ENCODE measurements at places on chromosomes 1 and 21.

DNA sequence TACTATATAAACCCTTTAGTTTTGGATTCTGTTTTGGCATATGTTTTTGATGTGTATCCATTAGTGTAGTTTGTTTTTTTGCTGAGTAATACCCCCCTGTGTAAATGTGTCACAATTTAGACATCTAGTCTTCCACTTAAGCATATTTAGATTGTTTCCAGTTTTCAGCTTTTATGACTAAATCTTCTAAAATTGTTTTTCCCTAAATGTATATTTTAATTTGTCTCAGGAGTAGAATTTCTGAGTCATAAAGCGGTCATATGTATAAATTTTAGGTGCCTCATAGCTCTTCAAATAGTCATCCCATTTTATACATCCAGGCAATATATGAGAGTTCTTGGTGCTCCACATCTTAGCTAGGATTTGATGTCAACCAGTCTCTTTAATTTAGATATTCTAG lies 1348.0 kb downstream of the MRPL39 start:
- DNase-seq, result no peak

DNA sequence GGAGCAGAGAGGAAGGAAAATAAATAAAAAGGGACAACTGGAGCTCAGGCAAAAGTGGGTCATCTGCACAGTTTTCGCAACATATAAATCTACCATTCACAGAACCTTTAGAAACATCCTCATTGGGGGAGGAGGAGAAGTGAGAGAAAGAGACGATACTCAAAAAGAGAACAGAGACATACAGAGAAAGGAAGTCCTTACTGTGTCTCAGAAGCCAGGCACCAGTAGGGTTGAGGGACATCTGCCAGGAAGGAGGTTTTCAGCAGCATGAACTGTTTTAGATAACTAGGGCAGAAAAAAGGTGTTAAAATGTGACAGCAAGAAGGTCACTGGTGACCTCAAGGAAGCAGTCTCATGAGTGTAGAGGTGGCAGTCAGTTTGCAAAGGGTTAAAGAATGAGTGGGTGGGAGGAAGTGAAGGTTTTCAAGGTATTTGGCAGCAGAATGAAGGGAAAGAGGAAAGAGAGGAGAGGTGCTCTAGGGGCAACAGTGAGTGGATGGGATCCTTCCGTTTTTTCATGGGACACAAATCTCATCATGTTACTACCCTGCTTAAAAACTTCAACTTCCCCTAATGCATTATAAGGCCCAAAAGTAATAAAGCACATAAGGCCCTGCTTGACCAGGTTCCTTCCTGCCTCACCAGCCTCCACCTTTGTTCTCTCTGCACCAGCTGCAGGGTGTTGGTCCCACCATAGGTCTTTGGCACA lies 9.5 kb downstream of the JAK1 start:
- no peak for DNase-seq

DNA sequence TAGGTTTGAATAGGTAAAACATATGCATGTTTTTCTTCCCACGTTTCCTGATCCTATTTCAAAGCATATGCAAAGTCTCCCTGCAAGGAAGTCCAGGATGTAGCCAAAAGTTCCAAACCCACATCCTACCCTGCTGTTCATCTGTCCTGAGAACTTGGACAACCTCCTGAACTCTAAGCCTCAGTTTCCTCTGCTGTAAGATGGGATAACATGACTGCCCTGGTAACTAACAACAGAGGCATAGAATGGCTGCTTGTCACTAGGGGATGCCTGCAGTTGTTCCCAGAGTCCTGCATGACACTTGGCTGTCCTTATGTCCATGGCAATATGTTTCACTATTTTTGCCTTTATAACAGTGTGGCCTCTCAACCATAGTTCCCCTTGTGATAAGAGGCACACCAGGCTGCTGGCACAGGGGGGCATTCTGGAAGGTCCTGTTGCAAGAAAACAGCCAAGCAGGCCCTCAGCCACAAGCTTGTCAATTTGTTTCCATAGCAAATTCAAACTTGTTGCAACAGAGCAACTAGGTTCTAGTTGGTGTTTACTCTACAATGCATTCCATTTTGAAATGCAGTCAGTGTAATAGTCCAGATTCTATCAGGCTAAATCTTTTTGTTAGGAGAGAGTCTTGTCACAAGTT lies 1.5 kb upstream of the HDGF start:
- DNase-seq, result peak; percentile 70

DNA sequence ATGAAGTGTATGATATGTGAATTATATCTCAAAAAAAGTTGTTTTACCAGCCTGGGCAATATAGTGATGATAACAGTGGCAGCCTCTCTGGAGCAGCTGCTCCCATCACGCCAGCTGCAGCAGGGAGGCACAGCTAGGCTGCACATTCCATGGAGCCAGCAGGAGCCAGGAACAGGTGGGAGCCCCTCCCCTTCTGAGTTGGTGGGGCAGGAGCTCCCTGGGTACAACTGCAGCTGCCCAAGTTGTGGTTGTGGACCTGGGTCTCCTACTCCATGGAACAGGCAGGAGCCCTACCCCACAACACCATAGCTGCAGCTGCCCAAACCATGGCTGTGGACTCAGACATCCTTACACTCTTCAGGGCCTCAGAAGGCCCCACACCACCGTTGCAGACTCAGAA lies 21.7 kb upstream of the FNBP1L start:
- DNase-seq, result no peak

GRCh38 chr1:205284420-205285144 lies 37.0 kb downstream of the NUAK2 start:
- peak; percentile 93 for DNase-seq

DNA sequence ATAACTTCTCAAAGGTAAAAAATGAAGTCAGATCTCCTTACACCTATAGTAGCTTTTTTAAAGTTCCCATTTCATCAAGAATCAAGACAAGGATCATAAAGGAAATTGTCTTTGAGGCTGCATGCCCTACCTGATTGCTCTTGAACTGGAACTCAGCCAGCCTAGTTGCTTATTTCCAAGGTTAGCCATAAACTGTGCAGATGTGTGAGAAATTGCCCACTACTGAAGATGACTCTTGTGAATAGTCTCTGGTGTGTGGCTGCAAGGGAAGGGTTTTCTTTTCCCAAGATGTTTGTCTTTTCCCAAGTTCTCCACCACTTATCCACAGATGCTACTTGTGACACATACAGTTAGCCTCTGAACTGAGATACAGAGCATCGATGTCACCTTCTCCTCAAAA lies 81.7 kb upstream of the DUSP10 start:
- DNase-seq, result no peak

- DNase-seq, result no peak
These were observed 63.0 kb upstream of the RGS7 start for GRCh38 chr1:241419986-241420385.

- DNase-seq, result no peak
These were observed 8.5 kb downstream of the EPHA2 start for GRCh38 chr1:16147156-16147926.

DNA sequence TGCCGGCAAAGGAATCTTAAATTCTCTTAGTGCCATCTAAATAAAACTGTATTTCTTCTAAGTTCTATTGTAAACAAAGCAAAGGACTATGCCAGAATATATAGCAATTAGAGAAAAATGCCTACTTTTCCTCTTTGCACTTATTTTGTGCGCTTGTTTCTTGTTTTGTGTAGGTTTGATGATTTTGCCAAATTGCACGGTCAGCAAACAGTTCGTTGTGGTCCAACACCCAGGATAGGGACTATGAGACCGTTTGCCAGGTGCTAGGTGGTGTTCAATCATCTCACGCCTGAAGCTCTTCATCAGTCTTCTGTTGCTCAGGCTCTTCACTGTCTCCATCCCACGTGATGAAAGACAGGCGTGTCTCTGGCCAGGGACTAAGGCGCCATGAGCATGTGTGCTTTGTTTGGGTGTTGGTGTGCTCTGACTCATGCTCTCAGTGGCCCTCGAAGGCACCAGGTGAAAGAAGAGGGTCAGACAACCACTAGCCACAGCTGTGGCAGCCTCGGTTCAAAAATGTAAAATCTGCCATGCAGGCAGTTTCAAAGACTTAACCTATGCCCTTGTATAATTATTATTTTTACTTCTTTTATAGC lies 36.9 kb upstream of the KCNE1 start:
- no peak for DNase-seq

GRCh38 chr21:35102488-35103371 lies 53.6 kb upstream of the RUNX1 start:
- peak; percentile 6 for DNase-seq

- no peak for DNase-seq
These were observed 438.9 kb downstream of the CAMTA1 start for GRCh38 chr1:7224081-7224534.

GRCh38 chr1:116329524-116330341 lies 43.3 kb upstream of the ATP1A1 start:
- DNase-seq, result peak; percentile 42

DNA sequence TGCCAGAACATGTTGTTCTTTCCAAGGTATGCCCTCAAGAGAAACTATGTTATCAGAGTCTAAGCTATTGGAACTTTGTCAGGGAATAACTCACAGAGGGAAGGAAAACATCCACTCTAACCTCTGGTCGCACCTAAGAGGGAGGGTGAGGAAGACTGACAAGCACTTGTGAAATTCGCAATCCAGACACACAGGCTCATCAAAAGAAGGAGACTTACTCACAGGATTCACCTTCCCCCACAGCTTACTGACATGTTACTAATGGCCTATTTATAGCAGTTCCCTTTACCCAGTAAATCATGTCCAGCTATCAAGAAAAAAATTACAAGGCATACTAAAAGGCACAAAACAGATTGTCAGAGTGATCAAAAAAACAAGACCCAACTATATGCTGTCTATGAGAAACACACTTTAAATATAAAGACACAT lies 36.9 kb downstream of the WDR64 start:
- no peak for DNase-seq

- DNase-seq, result no peak
These were observed 104.9 kb downstream of the CRYAA start for GRCh38 chr21:43273708-43274021.

GRCh38 chr1:185091480-185091879 lies 46.1 kb downstream of the RNF2 start:
- DNase-seq, result no peak

DNA sequence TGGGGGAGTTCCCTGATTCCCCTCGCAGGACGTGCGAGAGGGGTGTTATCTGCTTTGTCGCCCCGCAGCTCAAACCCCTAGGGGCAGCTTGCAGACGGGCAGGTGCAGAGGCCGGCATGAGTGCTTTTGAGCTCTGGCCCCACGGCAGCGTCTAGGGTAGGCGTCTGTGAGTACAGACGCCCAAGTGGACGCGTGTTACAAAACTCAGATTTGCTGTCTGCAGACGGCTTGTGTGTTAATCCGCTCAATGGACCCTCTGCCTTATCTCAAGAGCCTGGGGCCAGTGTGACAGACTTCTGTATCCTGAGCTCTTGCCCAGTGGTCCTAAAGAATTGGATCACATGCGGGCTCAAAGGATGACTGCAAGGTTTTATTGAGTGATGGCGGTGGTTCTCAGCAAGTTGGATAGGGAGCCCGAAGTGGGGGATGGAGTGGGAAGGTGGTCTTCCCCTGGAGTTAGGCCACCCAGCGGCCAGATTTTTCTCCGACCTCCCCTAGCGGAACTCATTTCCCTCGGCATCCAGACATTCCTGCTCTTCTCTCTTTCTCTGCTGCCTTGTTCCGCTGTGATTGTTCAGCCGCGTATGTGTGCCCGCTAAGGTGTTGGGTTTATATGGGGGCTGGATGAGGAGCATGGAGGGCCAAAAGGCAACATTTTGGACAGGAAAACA lies 9.4 kb downstream of the CFHR4 start:
- DNase-seq, result peak; percentile 7

GRCh38 chr21:42474043-42474831 lies 21.8 kb downstream of the RSPH1 start:
- DNase-seq, result no peak

GRCh38 chr1:41810446-41810845 lies 108.3 kb downstream of the HIVEP3 start:
- no peak for DNase-seq

GRCh38 chr1:35044431-35044830 lies 12.7 kb upstream of the ZMYM6 start:
- DNase-seq, result no peak

DNA sequence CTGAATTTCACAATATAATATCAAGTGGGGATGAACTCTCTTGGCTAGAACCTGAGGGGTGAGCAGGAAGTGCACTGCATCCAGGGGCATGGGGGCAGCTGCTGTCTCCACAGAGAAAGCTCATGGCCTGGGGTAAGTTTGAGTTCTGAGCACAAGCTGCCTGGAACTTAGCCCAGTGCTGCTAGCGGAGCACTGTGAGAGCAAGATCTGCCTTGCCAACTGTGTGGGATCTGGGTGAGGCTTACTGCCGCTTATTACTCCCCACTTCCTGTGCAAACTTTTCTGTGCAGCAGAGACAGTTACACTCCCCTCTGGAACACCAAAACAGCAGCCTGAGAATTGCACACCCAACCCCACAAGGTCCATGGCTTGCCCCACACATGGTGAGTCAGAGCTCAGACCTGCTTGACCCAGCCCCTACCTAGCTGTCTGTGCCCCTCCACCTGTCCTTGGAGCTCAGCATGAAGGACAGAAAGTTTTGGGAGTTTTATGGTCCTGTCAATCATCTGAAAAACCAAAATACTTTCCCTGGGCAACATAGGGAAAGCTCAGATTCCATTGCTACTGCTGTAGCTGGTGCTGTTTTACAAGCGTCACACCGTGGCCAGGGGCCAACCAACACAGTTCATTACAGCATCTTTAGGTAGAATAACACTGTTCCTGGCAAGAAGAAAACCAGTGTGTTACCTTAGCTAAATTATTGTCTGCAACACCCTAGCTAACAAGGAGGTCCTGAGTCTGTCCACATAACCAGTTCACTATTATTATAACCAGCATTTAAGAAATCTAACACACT lies 762.1 kb upstream of the NEGR1 start:
- no peak for DNase-seq

- peak; percentile 55 for DNase-seq
These were observed 41.5 kb downstream of the KIAA1614 start for GRCh38 chr1:180954005-180954800.

DNA sequence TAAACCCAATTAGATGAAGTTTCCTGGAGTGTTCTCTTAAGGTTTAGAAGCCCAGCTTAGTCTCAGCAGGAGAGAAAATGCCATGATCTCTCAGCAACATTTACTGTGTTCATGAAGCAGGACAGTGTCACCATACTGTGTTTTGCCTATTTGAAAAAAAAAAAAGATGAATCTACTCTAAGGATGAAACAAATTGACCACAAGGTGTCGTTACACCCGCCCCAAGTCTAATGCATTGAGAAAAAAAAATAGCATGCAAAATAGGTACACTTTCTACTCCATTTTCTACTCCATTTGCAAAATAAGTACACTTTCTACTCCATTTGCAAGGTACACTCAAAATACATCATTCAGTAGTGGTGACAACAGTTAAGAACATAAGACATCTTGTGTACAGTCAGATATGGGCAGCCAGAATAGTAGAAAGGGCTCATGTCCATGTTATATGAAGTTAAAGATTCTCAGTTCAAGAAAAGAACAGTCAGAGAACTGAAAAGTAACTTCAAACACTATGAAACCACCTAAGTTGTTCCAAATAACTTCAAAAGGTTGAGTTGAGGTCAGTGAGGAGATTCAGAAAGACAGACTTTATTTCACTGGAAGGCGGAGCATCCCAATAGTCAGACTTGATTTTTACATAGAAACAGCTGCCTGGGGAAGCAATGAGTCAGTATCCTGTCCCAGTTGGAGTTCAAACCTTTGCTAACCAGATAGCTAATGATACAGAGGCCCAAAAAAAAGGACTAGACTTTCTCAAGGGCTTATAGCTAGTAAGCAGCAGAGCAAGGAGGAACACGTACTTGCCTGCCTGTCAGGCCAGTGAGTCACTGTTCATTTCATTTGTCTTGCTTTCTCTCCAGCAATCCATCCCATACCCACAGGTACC lies 13.3 kb downstream of the PLPPR5 start:
- no peak for DNase-seq

- no peak for DNase-seq
These were observed 31.5 kb downstream of the FGGY start for GRCh38 chr1:59328353-59328752.

- DNase-seq, result no peak
These were observed 2.5 kb downstream of the TFF3 start for GRCh38 chr21:42312626-42313104.

All from thyroid gland (tissue), 4 donors.